ENCODE measurements at places on chromosomes 1 and 21.

DNA sequence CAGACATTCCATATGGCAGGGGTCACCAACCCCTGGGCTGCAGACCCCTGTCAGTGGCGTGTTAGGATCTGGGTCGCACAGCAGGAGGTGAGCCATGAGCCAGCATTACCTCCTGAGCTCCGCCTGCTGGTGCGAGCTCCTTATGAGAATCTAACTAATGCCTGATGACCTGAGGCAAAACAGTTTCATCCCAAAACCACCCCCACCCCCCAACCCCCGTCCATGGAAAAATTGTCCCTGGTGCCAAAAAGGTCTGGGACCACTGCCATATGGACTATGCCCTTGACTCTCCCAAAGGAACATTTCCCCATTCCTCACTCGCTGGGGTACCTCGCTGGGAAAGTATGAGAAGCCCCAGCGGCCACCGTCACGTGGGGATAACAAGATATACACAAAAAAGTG lies 6.4 kb upstream of the CPT2 start:
- no peak for DNase-seq

GRCh38 chr1:170624146-170624545 lies 39.8 kb upstream of the PRRX1 start:
- no peak for DNase-seq

DNA sequence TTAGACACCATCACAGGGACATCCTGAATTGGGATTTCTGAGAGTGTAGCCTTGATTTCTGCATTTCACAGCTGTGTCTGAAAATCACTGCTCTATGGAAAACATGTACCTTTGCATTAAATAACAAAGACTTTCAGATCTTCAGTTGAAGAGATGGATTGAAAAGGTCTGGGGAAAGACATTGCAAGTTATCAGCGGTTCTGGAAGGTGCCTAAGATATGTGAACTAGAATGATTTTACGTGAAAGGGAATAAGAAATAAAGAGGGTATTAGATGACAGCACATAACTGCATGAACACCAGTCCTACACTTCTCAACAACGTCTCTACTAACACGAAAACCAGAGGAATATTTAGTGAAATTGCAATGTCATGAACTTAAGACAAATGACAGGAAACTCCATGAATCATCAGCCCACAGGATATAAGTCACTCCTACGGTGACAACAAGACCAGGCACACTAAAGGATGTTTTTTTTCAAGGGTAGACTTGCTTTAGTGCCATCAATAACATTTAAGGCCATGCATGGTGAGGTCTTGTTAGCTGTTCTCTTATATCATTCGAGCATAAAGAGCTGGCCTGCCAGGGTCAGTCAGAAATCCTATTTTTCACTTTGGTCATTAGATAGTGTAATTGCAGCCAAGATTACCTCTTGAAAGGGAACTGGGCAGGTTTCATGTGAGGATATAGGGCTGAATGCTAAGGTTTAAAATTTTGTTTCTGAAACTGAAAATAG lies 283.1 kb downstream of the GRIK1 start:
- no peak for DNase-seq

- DNase-seq: no peak
Measured at GRCh38 chr1:24694380-24694843, 50.8 kb upstream of the CLIC4 start.

- no peak for DNase-seq
Measured at GRCh38 chr1:170678027-170678600, 14.2 kb downstream of the PRRX1 start.

DNA sequence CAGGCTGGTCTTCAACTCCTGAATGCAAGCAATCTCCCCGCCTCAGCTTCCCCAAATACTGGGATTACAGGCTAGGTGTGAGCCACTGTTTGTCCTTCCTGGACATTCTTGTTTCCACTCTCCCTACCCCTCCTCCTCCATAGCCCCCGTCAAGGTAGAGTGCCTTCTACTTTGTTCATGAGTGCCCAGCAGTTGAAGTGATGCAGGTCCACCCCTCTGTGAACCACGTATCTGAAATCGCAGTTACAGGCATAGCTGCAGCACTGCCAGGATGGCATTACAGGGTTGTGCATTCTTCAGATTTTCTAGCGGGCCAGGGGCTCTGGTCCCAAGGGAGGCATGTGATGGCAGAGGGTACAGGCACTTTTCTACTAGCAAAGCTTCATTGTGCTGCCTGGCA lies 7.4 kb upstream of the TLR5 start:
- DNase-seq: no peak

DNA sequence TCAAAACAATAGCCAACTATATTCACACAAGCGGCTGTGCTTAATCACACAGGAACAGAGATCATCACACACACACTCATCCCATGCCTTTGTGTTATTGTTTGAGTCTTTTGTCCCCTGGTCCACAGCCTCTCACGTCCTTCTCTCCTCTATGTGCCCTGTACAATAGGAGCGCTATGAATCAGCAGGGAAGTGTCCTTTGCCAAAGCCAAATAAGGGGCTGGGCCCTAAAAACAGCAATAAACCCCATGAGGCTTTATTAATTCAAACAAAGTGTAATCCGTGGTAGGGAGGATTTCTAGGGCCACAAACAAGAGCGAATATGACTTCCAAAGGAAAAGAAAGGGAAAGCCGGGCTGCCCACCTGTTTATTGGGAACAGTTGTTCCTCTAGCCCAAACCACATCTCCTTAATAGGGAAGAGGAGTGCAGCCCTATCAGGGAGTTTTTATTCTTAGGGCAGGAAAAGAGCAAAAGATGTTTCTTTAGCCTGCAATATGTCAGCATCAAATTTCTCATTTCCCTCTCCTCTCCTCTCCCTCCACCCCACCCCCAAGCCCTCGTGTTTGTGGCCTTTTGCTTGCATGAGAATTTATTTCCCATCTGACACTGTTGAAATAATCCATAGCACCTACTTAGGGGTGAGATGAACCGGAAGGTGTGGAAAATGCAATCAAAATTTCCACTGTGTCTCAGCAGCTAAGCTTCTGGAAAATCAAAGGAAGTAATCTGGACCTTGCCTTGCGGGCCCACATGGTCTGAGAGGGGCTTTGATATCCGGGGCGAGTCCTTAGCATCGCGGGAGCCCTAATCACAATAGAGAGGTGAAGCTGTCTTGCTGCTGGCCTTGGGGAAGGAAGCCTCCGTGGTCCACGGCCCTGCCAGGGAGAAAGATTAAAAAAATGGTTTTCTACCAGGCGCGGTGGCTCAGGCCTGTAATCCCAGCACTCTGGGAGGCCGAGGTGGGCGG lies 45.3 kb upstream of the ITPKB start:
- DNase-seq: no peak

DNA sequence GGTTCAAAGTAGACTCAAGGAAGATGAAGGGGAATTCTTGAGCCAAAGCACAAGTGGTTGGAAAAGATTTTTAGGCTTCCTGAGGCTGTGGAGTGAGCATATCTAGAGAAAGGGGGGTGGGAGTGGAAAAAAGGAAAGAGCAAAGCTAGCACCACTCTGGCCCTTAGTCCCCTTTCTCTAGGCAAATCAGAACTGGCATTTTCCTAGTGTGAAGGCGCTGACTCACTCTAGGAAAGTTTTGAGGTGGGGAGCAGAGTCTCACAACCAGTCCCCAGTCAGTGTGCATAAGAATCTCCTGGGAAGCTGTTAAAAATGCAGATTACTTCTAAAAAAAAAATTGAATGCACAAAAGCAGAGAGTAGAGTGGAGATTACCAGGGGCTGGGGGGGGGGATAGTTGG lies 3.4 kb upstream of the GPR89B start:
- no peak for DNase-seq

DNA sequence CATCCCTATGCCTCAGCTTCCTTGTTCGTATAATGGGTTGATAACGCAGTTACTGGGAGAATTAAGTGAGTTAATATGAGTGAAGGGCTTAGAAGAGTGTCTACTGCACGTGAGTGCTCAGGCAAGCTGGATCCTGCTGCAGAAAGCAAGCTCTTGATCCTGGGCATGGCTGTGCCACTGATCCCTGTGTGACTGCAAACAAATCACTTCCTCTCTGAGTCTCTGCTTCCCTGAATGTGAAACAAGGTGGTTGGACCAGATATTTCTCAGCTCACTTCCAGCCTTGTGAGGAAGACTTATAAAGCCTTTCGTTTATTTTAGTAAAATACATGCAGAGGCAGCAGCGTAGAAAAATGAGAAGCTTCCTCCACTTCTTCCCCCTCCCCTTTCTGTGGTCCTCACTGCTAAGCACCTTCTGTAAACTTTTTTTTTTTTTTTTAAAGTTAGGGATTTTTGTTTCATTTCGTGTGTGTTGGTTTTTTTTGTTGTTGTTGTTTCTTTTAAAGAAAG lies 13.8 kb downstream of the PSEN2 start:
- no peak for DNase-seq

GRCh38 chr1:204930155-204930523 lies 59.5 kb downstream of the NFASC start:
- no peak for DNase-seq

GRCh38 chr1:165768513-165769394 lies at the start of gene TMCO1:
TSS of gene TMCO1 (minus strand) at chr1:165768868. CDS start at chr1:165768751, 117 bp downstream.
- peak; percentile 95 for DNase-seq

DNA sequence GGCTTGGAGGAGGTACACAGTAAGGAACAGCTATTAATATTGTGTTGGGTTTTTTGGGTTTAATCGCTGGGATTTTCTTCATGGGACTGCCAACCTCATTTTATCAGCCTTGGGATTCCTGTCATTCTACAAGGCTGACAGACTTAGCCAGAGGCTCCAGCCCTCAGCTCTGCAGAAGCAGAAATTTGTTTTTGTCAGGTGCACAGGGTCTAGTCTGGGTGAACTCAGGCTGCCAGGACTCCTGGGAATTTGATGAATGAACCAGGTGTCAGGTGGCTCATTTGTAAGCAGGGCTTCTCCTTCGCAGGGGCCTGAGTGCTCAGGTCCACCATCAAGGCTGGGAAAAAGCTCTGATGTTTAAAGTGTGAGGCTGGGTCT lies 11.5 kb upstream of the ZNF362 start:
- no peak for DNase-seq

- no peak for DNase-seq
Measured at GRCh38 chr1:83717785-83718184, 281.1 kb downstream of the TTLL7 start.

GRCh38 chr1:231694075-231694431 lies 67.5 kb downstream of the DISC1 start:
- no peak for DNase-seq

DNA sequence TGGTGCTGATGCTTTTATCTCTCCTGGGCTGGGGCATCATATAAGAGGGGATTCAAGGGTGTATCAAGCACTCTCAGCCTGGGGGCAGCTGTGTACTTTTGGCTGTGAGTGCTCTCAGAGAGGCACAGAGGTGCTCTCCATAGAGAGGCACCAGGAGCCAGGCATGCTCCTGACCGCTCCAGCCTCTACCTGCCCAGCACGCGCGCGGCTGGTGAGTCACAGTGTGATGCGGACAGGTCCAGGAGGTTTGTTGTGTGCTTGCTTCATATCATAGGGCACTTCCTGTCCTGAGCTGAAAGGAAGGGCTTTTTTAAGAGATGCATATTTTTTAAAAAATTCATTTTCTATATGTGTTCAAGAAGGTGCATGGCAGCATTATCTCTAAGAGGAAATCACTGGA lies 93.6 kb upstream of the BCAR3 start:
- no peak for DNase-seq

- DNase-seq: no peak
Measured at GRCh38 chr1:145916745-145917144, 1.8 kb downstream of the PEX11B start.

- no peak for DNase-seq
Measured at GRCh38 chr1:218939095-218939494, 234.6 kb upstream of the LYPLAL1 start.

DNA sequence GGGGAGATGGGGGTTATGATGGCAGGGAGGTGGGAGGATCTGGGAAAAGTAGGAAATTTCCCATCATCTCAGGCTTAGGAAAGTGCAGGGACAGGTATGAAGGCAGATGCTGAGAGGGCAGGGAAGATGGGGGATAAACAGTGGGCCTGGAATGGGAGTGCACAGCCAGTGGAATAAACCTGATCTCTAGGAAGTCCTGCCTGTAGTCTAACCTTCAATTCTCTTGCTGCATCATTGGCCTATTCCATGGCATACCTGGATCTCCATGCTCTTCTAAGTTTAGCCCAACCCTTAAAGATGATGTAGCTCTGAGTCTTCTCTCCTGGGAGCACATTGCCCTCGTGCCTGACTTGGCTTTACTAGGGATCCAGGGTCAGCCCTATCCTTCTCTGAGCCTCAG lies 2.7 kb downstream of the BCAN start:
- no peak for DNase-seq

DNA sequence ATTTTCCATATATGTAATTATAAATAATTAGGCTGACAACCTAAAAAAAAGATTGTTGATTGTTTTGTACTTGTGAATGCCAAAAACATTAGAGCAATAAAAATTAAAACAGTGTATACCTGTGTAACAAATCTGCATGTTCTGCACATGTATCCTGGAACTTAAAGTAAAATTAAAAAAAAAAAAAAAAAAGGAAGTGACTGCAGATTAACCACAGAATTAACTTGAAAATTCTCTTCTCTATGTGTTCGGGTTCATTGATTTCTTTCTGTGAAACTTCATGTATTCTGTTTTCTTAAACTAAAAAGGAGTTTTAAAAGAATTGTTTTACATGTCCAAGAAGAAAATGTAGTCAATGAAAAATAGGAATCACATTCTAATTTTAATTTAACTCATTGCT lies 95.7 kb downstream of the FASLG start:
- DNase-seq: no peak

DNA sequence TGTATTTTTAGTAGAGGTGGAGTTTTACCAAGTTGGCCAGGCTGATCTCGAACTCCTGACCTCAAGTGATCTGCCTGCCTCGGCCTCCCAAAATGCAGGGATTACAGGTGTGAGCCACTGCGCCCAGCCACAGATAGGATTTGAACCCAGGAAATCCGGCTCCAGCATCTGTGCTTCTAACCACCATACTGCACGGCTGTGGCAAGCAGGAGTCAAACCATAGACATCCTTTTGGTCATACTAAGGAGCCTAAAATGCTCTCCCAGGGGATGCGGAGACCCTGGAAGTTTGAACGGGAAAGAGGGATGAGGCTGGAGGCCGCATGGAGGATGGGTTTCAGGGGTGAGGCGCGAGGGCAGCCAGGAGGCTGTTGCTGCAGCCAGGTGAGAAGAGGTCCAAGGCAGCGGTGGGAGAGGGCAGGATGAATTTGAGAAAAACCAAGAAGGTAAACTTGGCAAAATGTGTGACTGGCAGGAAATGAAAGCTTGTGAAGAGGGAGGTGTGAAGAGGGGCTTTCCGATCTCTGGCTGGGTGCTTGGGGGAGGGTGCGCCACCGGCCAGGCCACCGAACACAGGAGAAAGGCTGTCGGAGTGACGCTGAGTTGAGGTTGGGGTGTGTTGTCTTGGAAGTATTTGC lies 24.0 kb upstream of the CDK18 start:
- no peak for DNase-seq

GRCh38 chr1:93980320-93981273 lies 71.4 kb upstream of the GCLM start:
- peak; percentile 51 for DNase-seq

- DNase-seq: no peak
Measured at GRCh38 chr21:27257908-27258556, 291.1 kb upstream of the ADAMTS5 start.
